Progenitor cell of endocrine pancreas (in vitro differentiated cells): ENCODE measurements at places on chromosomes 1 and 21. TPM values are rescaled to one million over a fixed set of nuclear protein-coding genes. Genes with fewer than 3 reads are reported as not detected.

The VANGL2 gene
- 75.6 and 80.4 TPM in 2 replicates for total RNA-seq

DNA sequence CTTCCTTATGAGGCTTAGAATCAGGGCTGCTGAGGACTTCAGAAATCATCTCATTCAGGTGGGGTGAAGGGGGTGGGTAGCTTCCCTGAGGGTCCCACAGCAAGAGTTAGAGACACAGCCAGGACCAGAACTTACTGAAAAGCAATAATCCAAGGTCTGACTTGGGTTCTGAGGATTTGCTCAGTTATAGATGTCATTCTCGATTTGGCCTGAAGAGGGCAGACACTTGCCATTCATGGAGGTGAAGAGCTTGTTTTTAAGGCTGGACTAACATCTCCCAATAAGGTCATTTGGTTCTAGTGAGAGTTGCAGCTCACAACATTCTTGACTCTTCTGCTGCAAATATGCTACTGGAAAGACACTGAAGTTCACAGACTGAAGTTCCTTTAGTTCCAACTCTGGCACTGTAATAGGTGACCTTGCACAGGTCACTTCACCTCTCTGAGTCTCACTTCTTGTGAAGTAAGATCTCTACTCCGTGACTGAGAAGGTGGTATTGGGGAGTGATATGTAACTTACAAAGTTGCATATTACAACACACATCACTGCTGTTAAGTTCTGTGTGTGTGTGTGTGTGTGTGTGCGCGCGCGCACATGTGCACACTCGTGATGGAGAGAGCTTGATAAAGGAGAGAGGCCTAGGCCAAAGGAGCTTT, 69.8 kb upstream of the DIRAS3 start:
- no peaks in the 10 kb centered on the region for H3K27me3 ChIP-seq
- no peaks in the 10 kb centered on the region for H3K36me3 ChIP-seq
- no peaks in the 10 kb centered on the region for H3K4me1 ChIP-seq
- peak; percentile 39 for DNase-seq
- H3K27ac ChIP-seq: peak overlapping the region; percentile 37
- H3K4me3 ChIP-seq: no peak overlapping the region

The TBX15 gene
- not detected in 2 replicates for total RNA-seq

GRCh38 chr1:59689730-59690129, 125.0 kb upstream of the HOOK1 start:
- no peak for DNase-seq
- peaks cover 27% of the 10 kb centered on the region for H3K4me1 ChIP-seq
- no peaks in the 10 kb centered on the region for H3K36me3 ChIP-seq
- H3K4me3 ChIP-seq: no peak overlapping the region

GRCh38 chr1:174969977-174970376, 29.8 kb upstream of the CACYBP start:
- H3K27ac ChIP-seq: no peak overlapping the region
- peaks cover 38% of the 10 kb centered on the region for H3K4me1 ChIP-seq
- DNase-seq: no peak
- H3K27me3 ChIP-seq: no peaks in the 10 kb centered on the region
- peaks cover 8% of the 10 kb centered on the region for H3K36me3 ChIP-seq

DNA sequence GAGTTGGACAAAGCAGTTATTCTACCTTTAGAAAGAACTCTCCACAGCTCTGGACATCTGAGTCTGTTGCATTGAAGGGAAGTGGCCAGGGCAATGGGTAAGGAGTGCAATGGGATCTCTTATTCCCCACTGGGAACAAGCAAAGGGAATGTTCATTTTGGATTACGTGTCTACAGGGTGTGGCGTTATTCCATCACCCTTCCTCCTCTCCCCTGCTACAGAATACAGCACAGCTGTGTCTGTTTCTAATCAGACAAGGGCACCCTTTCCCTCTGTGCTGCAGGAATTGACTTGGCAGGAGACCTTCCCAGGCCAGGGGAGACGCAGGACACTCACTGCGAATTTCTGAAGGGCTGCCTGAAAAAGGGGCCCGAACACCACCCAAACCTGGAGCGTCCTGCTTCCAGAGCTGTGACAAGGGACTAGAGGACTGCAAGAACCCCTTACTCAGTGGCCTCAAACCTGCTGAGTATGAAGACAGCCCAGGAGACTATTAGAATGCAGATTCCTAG, 163.6 kb upstream of the RAB4A start:
- no peaks in the 10 kb centered on the region for H3K27me3 ChIP-seq
- H3K4me3 ChIP-seq: no peak overlapping the region
- no peak for DNase-seq
- no peaks in the 10 kb centered on the region for H3K36me3 ChIP-seq
- H3K27ac ChIP-seq: no peak overlapping the region

DNA sequence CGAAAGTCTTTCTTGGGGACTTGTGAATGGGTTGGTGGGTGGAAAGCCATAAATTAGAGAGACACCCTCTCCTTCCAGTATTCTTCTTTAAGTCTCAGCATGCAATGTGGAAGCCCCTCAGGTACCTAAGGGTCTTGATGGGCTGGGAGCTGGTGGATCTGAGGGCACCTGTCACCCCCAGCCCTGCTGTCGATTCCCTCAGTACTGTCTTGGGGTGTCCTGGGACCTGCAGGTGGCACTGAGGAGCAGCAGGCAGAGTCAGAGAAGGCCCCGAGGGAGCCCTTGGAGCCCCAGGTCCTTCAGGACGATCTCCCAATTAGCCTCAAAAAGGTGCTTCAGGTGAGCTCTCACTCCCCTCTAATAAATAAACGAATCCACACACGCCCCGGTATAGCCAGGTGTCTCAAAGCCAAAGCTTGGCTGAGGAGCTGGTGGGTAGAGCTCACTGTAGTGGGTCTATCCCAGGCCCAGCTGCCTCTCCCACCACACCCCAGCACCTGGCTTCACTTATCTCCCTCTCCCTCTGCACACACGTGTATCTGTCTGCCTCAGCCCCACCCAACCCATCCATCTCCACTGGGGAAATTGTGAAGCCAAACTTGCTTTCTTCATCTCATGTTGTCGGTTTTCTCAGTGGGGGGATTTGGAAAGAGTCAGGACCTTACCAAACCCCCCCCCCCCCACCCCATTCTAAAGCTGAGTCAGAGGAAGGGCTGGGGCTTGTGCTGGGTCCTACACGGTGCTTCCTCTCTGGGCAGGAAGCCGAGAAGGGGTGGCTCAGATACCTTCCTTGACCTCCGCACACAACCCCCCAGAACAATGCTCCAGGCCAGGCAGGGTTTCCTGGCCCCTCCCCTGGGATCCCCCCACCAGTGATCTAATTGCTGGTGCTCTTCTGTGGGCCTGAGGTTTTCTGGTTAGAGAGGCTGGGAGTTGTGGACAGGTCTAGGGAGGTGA, 1.6 kb downstream of the ADAM15 start:
- H3K4me1 ChIP-seq: peaks cover 12% of the 10 kb centered on the region
- no peak for DNase-seq
- H3K36me3 ChIP-seq: no peaks in the 10 kb centered on the region
- H3K27me3 ChIP-seq: peaks cover 18% of the 10 kb centered on the region
- peak overlapping the region; percentile 59 for H3K4me3 ChIP-seq
- H3K27ac ChIP-seq: no peak overlapping the region

- no peak overlapping the region for H3K27ac ChIP-seq
- H3K4me1 ChIP-seq: peaks cover 4% of the 10 kb centered on the region
- H3K4me3 ChIP-seq: no peak overlapping the region
- no peaks in the 10 kb centered on the region for H3K36me3 ChIP-seq
These were observed 11.9 kb upstream of the LRRC71 start for GRCh38 chr1:156908541-156908940.

- peaks cover 19% of the 10 kb centered on the region for H3K4me1 ChIP-seq
- no peak for DNase-seq
- H3K36me3 ChIP-seq: no peaks in the 10 kb centered on the region
- H3K27ac ChIP-seq: no peak overlapping the region
These were observed 64.0 kb upstream of the HMCN1 start for GRCh38 chr1:185670187-185670627.

GRCh38 chr1:235697508-235697907, 47.9 kb upstream of the GNG4 start:
- H3K27ac ChIP-seq: no peak overlapping the region
- H3K36me3 ChIP-seq: peaks cover 11% of the 10 kb centered on the region
- no peaks in the 10 kb centered on the region for H3K4me1 ChIP-seq
- H3K27me3 ChIP-seq: no peaks in the 10 kb centered on the region
- DNase-seq: no peak
- no peak overlapping the region for H3K4me3 ChIP-seq

DNA sequence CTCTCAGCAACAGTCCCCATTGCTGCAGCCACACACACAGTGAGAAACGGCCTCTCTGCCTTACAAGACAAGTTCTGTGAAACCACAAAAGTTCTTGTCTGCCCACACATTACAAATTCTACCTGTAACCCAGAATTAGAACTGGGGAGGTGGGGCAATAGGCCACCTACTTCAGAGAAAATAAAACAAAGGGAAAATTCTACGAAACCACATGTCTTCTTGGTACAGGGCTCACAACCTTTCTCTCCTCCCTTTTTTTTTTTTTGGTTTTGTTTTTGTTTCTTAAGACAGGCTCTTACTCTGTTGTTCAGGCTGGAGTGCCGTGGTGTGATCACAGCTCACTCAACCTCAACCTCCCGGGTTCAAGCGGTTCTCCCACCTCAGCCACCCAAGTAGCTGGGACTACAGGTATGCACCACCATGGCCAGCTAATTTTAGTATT, 30.2 kb downstream of the LPAR3 start:
- no peaks in the 10 kb centered on the region for H3K36me3 ChIP-seq
- DNase-seq: no peak
- no peaks in the 10 kb centered on the region for H3K27me3 ChIP-seq
- H3K27ac ChIP-seq: no peak overlapping the region

GRCh38 chr1:81678779-81679178, 122.0 kb upstream of the ADGRL2 start:
- H3K27me3 ChIP-seq: no peaks in the 10 kb centered on the region
- peaks cover 31% of the 10 kb centered on the region for H3K4me1 ChIP-seq
- H3K4me3 ChIP-seq: no peak overlapping the region
- H3K27ac ChIP-seq: no peak overlapping the region
- H3K36me3 ChIP-seq: no peaks in the 10 kb centered on the region
- no peak for DNase-seq

- peaks cover 8% of the 10 kb centered on the region for H3K36me3 ChIP-seq
- no peak for DNase-seq
- no peak within 1 kb of the TSS for H3K4me3 ChIP-seq
- peaks cover 4% of the 10 kb centered on the region for H3K27me3 ChIP-seq
- H3K4me1 ChIP-seq: no peaks in the 10 kb centered on the region
These were observed at the start of gene CORT for GRCh38 chr1:10449751-10450150. Gene CORT (plus strand): TSS chr1:10450031. CDS start chr1:10450224, 193 bp downstream.

DNA sequence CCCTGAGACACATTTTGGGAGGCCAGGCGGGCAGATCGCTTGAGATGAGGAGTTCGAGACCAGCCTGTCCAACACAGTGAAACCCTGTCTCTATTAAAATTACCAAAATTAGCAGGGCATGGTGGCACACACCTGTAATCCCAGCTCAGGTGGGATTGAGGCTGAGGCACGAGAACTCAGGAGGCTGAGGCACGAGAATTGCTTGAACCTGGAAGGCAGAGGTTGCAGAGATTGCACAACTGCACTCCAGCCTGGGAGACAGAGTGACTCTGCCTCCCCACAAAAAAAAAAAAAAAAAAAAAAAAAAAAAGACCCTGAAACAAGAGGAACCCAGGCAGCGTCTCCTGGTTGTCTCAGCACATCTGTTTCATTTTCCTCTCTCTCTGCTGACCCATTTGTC, 24.2 kb downstream of the PGM1 start:
- peaks cover 19% of the 10 kb centered on the region for H3K4me1 ChIP-seq
- DNase-seq: no peak
- no peaks in the 10 kb centered on the region for H3K36me3 ChIP-seq

- peaks cover 5% of the 10 kb centered on the region for H3K27me3 ChIP-seq
- H3K4me1 ChIP-seq: no peaks in the 10 kb centered on the region
- no peak for DNase-seq
These were observed 10.9 kb upstream of the AGPAT3 start for GRCh38 chr21:43853851-43854772.

The PDE4B gene
- total RNA-seq: 0.29 and 0.42 TPM in 2 replicates

The CYYR1 gene
- total RNA-seq: 25.8 and 27.5 TPM in 2 replicates

DNA sequence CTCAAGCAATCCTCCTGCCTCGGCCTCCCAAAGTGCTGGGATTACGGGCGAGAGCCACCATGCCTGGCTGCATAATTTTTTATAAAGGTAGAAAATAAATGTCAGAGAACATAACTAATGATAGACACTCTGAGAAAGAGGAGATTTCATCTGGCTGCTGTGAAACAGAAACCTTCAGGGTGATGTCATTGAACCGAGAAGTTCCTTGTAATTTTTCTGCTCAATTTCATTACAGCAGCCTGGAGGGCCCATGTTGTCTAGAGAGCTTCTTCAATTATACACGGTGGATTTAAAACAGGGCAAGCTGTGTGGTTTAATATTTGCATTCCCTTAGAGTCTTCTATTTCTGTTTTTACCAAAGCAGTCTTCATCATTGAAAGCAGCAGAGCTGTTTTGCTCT, 64.3 kb upstream of the MORC3 start:
- H3K36me3 ChIP-seq: peaks cover 49% of the 10 kb centered on the region
- peaks cover 8% of the 10 kb centered on the region for H3K4me1 ChIP-seq
- no peaks in the 10 kb centered on the region for H3K27me3 ChIP-seq
- no peak overlapping the region for H3K27ac ChIP-seq
- H3K4me3 ChIP-seq: no peak overlapping the region

- no peaks in the 10 kb centered on the region for H3K36me3 ChIP-seq
- no peaks in the 10 kb centered on the region for H3K27me3 ChIP-seq
- H3K27ac ChIP-seq: no peak overlapping the region
- DNase-seq: no peak
These were observed 1366.2 kb downstream of the PLA2G4A start for GRCh38 chr1:188194916-188195315.

The ANKRD65 gene
- total RNA-seq: 15.1 and 18.1 TPM in 2 replicates

The GPR37L1 gene
- 0.04 TPM in 1 of 2 replicates, not detected in the other for total RNA-seq

DNA sequence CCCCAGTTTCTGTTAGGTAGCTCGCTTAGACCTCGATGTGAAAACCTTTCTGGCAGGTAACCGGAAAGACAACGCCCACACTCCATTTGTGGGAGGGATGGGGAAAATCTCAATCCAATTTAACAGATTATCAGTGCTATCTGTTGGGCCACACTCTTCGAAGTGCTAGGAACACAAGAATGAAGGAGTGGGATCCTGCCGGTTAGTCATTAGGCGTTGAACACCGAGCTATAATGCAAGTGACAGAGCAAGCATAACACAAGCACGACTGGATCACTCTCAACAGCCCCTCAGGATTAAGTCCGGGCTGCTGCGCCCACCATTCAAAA, 531 bp downstream of the SNIP1 start:
- DNase-seq: no peak
- H3K27me3 ChIP-seq: no peaks in the 10 kb centered on the region
- H3K27ac ChIP-seq: peak overlapping the region; percentile 97
- peak overlapping the region; percentile 96 for H3K4me3 ChIP-seq
- peaks cover 32% of the 10 kb centered on the region for H3K4me1 ChIP-seq
